Activated T-helper 17 cell treated with anti-CD3 and anti-CD28 coated beads, Interleukin-2, amount 50 U/mL, for 72 hours (primary cell): ENCODE measurements at places on chromosomes 5 and 9. TPM values are rescaled to one million over a fixed set of nuclear protein-coding genes. Genes with fewer than 3 reads are reported as not detected.

Gene CXCL14
- total RNA-seq = not detected

Gene UGT3A1
- total RNA-seq = not detected

Gene TAF11L5
- not detected for total RNA-seq

Gene PDE6A
- total RNA-seq = not detected

Gene LCN12
- 2.4 TPM for total RNA-seq

Gene ADRB2
- total RNA-seq = 0.74 TPM

Gene FOXD4L3
- 0.16 TPM for total RNA-seq

Gene SLC34A3
- total RNA-seq = not detected

Gene RGMB
- 4.1 TPM for total RNA-seq

Gene FUBP3
- 25.4 TPM for total RNA-seq

Gene C5orf52
- total RNA-seq = not detected

Gene PRELID1
- 142 TPM for total RNA-seq

Gene NOXA1
- total RNA-seq = 0.39 TPM

Gene TTF1
- total RNA-seq = 27.0 TPM

Gene ALDOB
- not detected for total RNA-seq
